HCT116 (cell line): ENCODE measurements at places on chromosomes 11 and 22.

GRCh38 chr11:117807482-117808327, 10.7 kb upstream of the DSCAML1 start:
- H3K4me3 ChIP-seq: no peak overlapping the region
- H3K36me3 ChIP-seq: no peaks in the 10 kb centered on the region
- DNase-seq: peak; percentile 38
- H3K4me1 ChIP-seq: peaks cover 6% of the 10 kb centered on the region; the same call in 1 of the 2 replicates
- H3K27me3 ChIP-seq: no peaks in the 10 kb centered on the region

GRCh38 chr22:25193548-25193947, 6.1 kb upstream of the CRYBB3 start:
- H3K4me3 ChIP-seq: no peak overlapping the region
- no peak for DNase-seq
- H3K27ac ChIP-seq: no peak overlapping the region
- no peaks in the 10 kb centered on the region for H3K27me3 ChIP-seq
- H3K4me1 ChIP-seq: no peaks in the 10 kb centered on the region
- H3K36me3 ChIP-seq: peaks cover 8% of the 10 kb centered on the region; the same call in 1 of the 2 replicates

DNA sequence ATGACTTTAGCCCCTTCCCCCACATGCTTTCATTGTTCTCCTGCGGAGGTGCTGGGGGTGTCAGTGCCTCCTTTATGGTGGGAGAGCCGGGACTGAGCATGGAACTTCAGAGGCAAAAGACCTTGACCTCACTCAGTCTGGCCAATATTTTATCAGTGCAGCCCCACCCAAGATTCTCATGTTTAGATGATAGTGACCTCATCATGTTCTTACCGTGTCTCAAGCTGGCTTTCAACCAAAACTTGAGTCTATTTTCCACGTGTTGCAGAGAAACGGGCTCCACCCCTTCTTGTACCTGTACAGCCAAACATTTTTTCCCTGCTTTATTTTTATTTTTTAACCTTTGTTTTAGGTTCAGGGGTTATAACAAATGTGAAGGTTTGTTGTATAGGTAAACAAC, 47.7 kb upstream of the NECTIN1 start:
- H3K36me3 ChIP-seq: no peaks in the 10 kb centered on the region
- H3K27me3 ChIP-seq: peaks cover 35% of the 10 kb centered on the region
- H3K4me3 ChIP-seq: no peak overlapping the region

GRCh38 chr11:65130631-65131416, 3.5 kb downstream of the SYVN1 start:
- peaks cover 19% of the 10 kb centered on the region for H3K4me1 ChIP-seq
- H3K36me3 ChIP-seq: peaks cover 53% of the 10 kb centered on the region
- no peak for DNase-seq
- H3K27ac ChIP-seq: no peak overlapping the region
- H3K27me3 ChIP-seq: no peaks in the 10 kb centered on the region
- no peak overlapping the region for H3K4me3 ChIP-seq
